Activated CD8-positive, alpha-beta T cell treated with anti-CD3 and anti-CD28 coated beads, Interleukin-2, amount 10 ng/mL, durations not matched to agents 7 days and 5 days (primary cell): ENCODE measurements at places on chromosomes 2 and 18. TPM values are rescaled to one million over a fixed set of nuclear protein-coding genes. Genes with fewer than 3 reads are reported as not detected.

AGFG1 gene
- total RNA-seq = 65.6 TPM

MAP2 gene
- total RNA-seq = not detected

CHRNG gene
- total RNA-seq = not detected

SPDYA gene
- 1.2 TPM for total RNA-seq

LOXHD1 gene
- 0.47 TPM for total RNA-seq

DDX18 gene
- total RNA-seq = 77.7 TPM

SPP2 gene
- total RNA-seq = not detected

EFHD1 gene
- total RNA-seq = 6.0 TPM

DNA sequence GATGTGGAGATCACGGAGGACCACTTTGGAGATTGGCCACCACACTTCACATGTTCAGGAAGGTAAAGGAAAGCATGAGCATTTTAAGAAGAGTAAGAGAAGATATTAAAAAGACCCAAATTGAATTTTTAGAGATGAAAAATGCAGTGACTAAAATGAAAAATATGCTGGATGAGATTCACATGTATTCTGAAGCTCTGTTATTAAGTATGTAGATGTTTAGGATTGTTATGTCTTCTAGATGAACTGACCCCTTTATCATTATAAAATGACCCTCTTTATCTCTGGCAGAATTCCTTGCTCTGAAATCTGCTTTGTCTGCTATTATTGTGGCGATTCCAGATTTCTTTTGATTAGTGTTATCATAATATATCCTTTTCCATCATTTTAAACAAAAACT lies 36.0 kb upstream of the DYNC2LI1 start:
- H3K4me1 ChIP-seq = no peaks in the 10 kb centered on the region
- DNase-seq = no peak
- no peak overlapping the region for H3K4me3 ChIP-seq
- no peaks in the 10 kb centered on the region for H3K36me3 ChIP-seq
- H3K27me3 ChIP-seq = peaks cover 19% of the 10 kb centered on the region

GRCh38 chr2:234427081-234428061 lies 69.5 kb downstream of the ARL4C start:
- peak; percentile 58 for DNase-seq
- H3K4me3 ChIP-seq = peak overlapping the region; percentile 56
- H3K27ac ChIP-seq = peak overlapping the region; percentile 97
- H3K4me1 ChIP-seq = peaks cover 76% of the 10 kb centered on the region
- no peaks in the 10 kb centered on the region for H3K27me3 ChIP-seq

DNA sequence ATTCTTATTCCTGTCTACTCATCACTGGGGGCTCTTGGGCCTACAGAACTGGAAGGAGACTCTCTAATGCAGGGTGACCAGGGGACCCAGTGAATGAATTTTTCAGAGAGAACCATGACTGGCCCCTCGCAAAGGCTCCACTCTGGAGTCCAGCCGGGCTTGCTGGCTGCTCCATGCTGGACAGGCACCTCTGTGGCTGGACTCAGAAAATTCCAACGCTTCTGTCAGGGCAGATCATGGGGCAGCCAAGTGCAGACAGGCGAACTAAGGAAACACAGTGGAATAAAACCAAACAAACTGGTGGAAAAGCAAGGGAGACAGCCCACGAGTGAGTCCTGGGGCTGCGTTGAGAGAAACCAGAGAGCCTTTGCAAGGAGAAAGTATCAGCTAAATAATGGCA lies 57.2 kb downstream of the ACAA2 start:
- no peak overlapping the region for H3K27ac ChIP-seq
- H3K36me3 ChIP-seq = no peaks in the 10 kb centered on the region
- DNase-seq = no peak
- H3K4me3 ChIP-seq = no peak overlapping the region
- no peaks in the 10 kb centered on the region for H3K4me1 ChIP-seq

- H3K4me3 ChIP-seq = no peak overlapping the region
- no peak overlapping the region for H3K27ac ChIP-seq
- H3K4me1 ChIP-seq = peaks cover 9% of the 10 kb centered on the region
- H3K27me3 ChIP-seq = peaks cover 3% of the 10 kb centered on the region
- no peaks in the 10 kb centered on the region for H3K36me3 ChIP-seq
Observed at GRCh38 chr2:160730296-160730995, 236.8 kb upstream of the RBMS1 start.

DNA sequence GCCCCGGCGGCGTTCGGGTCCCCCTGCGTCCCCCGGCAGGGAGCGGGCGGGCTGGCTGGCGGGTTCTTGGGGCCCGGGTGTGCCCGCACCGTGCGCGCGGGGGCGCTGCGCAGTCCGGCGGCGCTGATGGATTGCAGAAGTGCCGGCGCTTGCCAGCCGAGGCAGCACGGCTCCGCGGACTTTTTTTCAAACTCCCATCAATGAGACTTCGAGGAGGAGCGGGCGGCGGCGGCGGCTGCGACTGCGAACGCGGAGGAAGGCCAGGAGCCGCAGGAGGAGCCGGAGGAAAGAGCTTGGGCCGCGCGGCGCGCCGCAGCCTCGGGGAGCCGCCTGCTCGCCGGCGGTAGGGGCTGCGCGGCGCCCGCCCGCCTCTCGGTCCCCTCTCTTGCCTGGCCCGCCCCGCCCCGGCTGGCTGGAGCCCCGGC lies at the start of gene GLI2:
TSS of gene GLI2 (plus strand) at position 123 of the 425 bp plus-strand sequence. CDS start 61,453 bp downstream, outside the sequence.
- H3K27ac ChIP-seq = no peak within 1 kb of the TSS
- peaks cover 55% of the 10 kb centered on the region for H3K27me3 ChIP-seq
- no peaks in the 10 kb centered on the region for H3K36me3 ChIP-seq
- peaks cover 31% of the 10 kb centered on the region for H3K4me1 ChIP-seq
- peak within 1 kb of the TSS; percentile 67 for H3K4me3 ChIP-seq

GRCh38 chr2:14901737-14902136 lies 269.2 kb downstream of the LRATD1 start:
- H3K4me1 ChIP-seq = no peaks in the 10 kb centered on the region
- no peaks in the 10 kb centered on the region for H3K27me3 ChIP-seq
- H3K4me3 ChIP-seq = no peak overlapping the region
- H3K27ac ChIP-seq = no peak overlapping the region

DNA sequence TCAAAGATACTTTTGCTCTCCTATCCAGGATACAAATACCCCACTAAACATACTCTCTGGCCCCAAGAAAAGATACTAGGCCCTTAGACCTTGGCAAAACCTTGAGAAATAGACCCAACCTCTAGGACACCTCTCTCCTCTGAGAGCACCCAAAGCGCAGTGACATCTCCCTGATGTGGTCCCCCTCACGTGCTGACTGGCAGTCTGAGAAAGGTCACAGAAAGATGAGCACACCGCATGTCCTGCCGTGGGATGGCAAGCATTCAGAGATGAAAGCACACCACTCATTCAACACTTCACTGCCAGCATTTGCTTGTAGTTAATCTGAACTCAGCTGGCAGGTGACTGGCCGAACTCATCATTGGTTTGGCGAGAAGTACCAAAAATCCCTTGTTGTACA lies 6.1 kb upstream of the TBC1D8 start:
- H3K27me3 ChIP-seq = peaks cover 18% of the 10 kb centered on the region
- peaks cover 5% of the 10 kb centered on the region for H3K4me1 ChIP-seq
- H3K4me3 ChIP-seq = no peak overlapping the region
- H3K36me3 ChIP-seq = no peaks in the 10 kb centered on the region
- DNase-seq = no peak
- H3K27ac ChIP-seq = no peak overlapping the region

GRCh38 chr2:231713730-231714638 lies 5.7 kb downstream of the PTMA start:
- H3K36me3 ChIP-seq = peaks cover 44% of the 10 kb centered on the region
- H3K4me3 ChIP-seq = peak overlapping the region; percentile 63
- peak overlapping the region; percentile 94 for H3K27ac ChIP-seq
- H3K27me3 ChIP-seq = no peaks in the 10 kb centered on the region
- peak; percentile 92 for DNase-seq
- peaks cover 35% of the 10 kb centered on the region for H3K4me1 ChIP-seq

DNA sequence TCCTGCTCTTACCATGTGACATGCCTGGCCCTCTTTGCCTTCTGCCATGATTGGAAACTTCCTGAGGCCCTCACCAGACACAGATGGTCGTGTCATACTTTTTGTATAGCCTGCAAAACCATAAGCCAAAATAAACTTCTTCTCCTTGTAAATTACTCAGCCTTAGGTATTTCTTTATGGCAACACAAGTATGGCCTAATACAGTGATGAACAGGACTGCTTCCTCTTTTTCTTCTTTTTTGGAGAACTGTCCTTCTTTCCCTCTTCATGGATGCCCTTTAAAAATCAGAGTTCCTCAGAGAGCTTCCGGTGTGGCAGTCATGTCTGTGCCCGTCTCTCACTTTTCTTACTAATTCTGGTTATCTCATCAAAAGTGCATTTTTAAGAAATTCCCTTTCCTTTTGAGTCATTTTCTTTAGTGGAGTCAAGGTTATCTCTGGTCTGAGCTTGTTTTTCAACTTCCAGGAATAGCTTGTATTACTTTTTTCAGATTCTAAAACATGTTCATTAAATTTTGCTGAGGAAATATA lies 9.2 kb upstream of the IL1A start:
- H3K4me1 ChIP-seq = peaks cover 22% of the 10 kb centered on the region
- H3K27me3 ChIP-seq = peaks cover 11% of the 10 kb centered on the region
- no peak overlapping the region for H3K4me3 ChIP-seq

- no peak overlapping the region for H3K4me3 ChIP-seq
- no peak for DNase-seq
- H3K36me3 ChIP-seq = no peaks in the 10 kb centered on the region
- peaks cover 16% of the 10 kb centered on the region for H3K27me3 ChIP-seq
- no peaks in the 10 kb centered on the region for H3K4me1 ChIP-seq
Observed at GRCh38 chr2:202158796-202159195, 79.6 kb downstream of the SUMO1 start.

DNA sequence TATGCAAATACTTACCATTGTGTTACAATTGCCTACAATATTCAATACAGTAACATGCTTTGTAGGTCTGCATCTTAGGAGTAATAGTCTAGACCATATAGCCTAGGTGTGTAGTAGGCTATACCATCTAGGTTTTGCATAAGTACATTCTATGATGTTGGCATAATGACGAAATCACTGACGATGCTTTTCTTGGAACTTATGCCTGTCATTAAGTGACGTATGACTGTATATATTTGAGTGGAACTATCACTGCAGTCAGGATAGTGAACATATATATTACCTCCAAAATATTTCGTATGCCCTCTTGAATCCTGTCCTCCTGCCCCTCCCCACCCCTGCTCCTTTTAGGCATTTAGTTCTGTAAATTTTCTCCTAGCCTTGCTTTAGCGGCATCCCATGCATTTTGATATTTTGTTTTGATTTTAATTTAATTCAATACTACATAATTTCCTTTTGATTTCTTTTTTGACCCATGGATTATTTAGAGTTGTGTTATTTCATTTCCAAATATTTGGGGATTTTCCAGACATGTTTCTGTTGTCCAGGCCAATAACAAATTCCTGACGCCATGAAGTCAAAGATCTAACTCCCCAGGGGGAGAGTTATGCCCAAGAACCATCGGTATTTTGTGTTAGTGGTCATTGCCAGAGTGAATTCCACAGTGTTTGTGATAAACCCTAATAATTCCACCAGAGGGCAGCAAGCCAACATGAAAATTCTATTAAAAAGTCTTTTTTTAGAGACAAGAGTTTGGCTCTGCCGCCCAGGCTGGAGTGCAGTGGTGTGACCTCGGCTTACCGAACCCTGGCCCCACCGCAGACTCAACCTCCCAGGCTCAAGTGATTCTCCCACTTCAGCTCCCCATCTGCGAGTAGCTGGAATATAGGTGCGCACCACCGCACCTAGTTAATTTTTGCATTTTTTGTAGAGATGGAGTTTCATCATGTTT lies 24.2 kb upstream of the CASP8 start:
- peaks cover 56% of the 10 kb centered on the region for H3K36me3 ChIP-seq
- peaks cover 47% of the 10 kb centered on the region for H3K4me1 ChIP-seq
- H3K4me3 ChIP-seq = peak overlapping the region; percentile 98
- peak overlapping the region; percentile 82 for H3K27ac ChIP-seq
- DNase-seq = peak; percentile 77
- no peaks in the 10 kb centered on the region for H3K27me3 ChIP-seq

- H3K27ac ChIP-seq = no peak overlapping the region
- H3K36me3 ChIP-seq = no peaks in the 10 kb centered on the region
- no peak for DNase-seq
- H3K4me3 ChIP-seq = no peak overlapping the region
- H3K4me1 ChIP-seq = no peaks in the 10 kb centered on the region
Observed at GRCh38 chr2:161044095-161044865, 115.9 kb upstream of the TANK start.

- H3K27ac ChIP-seq = no peak overlapping the region
- H3K4me1 ChIP-seq = no peaks in the 10 kb centered on the region
- no peak overlapping the region for H3K4me3 ChIP-seq
- DNase-seq = no peak
- H3K27me3 ChIP-seq = no peaks in the 10 kb centered on the region
- H3K36me3 ChIP-seq = no peaks in the 10 kb centered on the region
Observed at GRCh38 chr2:65919550-65920188, 487.3 kb upstream of the SPRED2 start.
